ENCODE measurements at places on chromosomes 16 and 17.

GRCh38 chr17:32331243-32332040 lies 10.5 kb downstream of the C17orf75 start:
- DNase-seq, result no peak

DNA sequence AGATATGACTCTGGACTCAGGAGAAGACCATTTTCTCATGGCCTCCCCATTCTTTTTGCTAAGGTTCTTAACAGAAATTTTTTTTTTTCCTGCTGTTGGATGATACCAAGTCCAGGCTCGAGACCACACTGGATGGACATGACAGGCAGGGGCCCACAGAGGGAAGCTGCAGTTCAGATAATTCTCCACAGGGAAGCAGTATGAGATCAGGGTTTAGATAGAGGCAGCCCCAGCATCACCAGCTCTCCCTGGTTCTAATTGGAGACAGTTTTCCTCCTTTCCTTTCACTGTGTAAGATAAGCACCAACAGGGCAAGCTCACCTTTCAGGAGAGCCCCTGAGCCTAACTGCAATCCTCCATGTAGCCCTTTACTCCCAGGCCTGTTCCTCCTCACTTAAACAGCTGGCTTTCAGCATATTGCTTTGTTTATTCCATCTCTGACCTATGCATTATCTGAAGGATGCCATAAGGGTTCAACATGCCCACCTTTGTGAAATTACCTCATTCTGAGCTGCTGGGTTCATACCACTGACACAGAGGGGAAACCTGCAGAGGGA lies 108.1 kb downstream of the SNX11 start:
- no peak for DNase-seq

- DNase-seq, result no peak
Observed at GRCh38 chr16:85614338-85615013, 1.4 kb downstream of the GSE1 start.

DNA sequence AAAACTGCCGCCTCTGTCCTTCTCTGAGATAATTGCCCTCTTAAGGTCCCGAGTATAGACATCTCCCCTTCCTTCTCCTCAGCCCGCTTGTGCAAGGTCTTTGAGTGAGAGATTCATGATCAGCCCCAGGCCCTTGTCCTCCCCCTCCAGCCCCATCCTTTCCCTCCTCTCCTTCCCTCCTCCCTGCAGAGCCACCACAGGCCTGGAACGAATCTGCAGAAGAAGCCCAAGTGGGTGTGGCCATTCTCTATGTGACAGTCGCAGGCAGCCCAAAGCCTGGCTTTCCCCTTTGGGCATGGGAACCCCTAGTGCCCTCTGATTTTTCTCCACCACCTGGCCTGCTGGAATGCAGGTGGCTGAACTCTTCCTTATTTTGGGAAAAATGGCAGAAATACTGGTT lies 7.2 kb upstream of the NDRG4 start:
- DNase-seq, result no peak

DNA sequence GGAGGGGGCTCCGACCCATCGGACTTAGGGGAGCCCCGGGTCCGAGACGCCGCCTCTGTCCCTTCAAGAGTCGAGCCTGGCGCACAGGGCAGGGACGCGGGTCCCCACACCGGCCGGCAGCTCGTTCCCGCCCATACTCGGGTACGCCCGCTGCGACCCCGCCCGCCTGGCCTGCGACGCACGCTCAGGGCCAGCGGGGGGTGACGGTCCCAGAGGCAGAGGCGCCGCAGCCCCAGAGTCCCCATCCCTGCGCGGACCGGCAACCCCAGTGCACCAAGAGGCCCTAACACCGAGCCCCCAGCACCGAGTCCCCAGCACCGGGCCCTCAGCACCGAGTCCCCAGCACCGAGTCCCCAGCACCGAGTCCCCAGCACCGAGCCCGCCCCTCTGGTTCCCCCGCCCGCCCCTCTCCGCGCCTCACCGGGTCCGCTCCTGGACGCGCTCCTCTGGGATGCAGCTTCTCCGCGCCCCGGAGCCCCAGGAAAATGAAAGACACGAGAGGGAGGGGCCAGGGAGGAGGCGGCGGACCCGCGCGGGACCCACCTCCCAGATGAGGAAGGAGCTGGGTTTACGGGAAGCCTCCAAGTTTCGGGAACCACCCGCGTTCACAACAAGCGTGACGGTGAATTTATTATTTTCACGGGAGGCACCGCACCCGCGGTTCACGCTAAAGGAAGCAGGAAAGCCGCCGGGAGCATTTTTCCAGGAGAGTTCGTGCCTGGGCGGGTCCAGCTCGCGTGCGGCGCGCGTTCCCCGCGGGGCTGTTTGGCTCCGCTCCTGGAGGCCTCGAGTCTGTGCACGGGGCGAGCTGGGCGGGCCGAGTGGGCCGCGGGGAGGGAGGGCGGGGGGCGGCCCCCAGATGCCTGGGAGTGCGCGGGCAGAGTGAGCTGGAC lies at the start of gene SECTM1:
TSS of gene SECTM1 (minus strand) at position 488 of the 893 bp plus-strand sequence. CDS start 6,526 bp downstream, outside the sequence.
- no peak for DNase-seq

GRCh38 chr16:70646260-70647241 lies at the start of gene IL34:
TSS of gene IL34 (plus strand) at chr16:70646559. CDS start at chr16:70646948, 389 bp downstream.
- DNase-seq, result no peak

GRCh38 chr16:86821895-86822294 lies 243.5 kb downstream of the FOXL1 start:
- DNase-seq, result no peak

DNA sequence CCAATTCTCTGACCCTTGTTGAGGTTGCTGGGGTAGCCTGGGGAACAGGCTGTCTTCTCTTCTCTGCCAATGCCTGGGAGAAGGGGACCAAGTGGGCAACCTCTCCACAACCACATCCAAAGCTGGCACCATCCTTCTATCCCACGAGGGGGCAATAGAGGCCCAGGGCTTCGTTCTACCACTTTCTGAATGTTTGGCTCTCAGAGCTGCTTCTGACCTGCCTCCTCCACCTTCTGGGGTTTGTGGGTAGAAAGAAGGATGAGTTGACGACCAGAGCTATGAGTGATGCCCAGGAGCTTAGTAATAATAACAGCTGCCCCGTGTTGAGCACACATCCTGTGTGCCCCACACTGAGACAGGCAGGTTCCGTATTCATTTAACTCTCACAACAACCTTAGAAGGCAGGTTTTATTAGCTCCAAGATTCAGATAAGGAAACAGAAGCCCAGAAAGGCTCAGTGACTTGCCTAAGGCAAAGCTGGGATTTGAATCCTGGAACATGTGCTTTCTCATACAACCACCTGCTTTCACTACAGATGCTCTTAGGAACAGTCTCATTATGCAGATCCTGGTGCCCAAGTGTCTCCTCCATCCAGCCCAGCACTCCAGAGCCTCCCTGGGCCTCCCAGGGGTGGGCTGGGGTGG lies 11.1 kb downstream of the TSPOAP1 start:
- no peak for DNase-seq

DNA sequence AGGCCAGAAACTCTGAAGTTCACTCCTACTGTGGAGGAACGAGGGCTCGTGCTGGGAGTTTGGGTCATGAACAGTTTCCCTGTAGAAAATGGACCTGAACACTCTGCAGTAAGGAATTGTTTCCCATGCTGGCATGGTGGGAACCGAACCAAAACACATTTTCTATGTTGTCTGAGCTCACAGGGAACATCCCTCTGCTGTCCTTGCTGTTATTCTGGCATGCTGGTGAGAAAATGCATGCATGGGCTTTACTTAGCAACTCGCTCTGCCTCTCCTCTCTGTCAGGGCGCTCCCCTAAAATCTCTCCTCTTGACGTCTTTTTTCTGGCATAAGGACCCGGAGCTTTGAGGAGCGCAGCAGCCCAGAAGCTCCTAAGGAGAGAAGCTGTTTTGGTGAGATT lies 5.4 kb downstream of the RTN4RL1 start:
- DNase-seq, result no peak

DNA sequence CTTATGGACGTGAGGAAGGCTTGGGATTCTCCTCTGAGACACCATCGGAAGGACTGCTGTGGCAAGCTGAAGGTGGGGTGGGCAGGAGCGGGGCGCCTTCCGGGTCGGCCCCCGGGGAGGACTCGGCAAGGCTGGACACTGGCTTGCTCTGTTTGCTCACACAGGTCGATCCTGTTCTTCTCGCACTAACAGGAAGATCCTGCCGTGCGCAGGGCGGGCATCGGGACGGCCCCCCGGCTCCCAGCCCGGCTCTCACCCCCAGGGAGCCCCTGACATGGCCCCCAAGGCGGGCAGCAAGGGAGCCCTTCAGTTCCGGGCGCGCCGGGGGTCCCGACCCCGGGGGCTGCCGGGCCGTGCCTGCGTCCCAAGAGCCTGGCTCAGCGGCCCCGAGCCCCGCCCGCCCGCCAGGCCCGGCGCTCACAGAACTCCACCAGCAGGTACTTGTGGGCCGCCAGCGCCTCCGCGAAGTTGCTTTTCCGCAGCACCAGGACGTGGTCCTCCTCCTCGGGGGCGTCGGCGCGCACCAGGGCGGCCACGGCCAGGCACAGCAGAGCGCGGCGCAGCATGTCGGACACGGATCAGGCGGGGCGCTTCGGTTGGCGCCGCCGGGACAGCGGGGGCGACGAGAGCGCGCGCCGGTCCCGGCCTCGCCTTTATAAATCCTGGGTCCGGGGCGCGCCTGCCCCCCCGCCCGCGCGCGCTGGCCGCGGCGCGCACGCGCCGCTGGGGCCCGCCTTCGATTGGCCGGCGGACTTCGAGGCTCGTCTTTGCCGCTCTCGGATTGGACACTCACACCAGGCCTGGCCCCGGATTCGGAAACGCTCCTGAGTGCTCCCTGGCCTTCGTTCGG lies at the start of gene P4HB:
TSS of gene P4HB (minus strand) at position 630 of the 850 bp plus-strand sequence. CDS start at position 566, 64 bp downstream.
- DNase-seq, result no peak

- DNase-seq, result no peak
Observed at GRCh38 chr17:55496094-55496881, 15.0 kb downstream of the SMIM36 start.

DNA sequence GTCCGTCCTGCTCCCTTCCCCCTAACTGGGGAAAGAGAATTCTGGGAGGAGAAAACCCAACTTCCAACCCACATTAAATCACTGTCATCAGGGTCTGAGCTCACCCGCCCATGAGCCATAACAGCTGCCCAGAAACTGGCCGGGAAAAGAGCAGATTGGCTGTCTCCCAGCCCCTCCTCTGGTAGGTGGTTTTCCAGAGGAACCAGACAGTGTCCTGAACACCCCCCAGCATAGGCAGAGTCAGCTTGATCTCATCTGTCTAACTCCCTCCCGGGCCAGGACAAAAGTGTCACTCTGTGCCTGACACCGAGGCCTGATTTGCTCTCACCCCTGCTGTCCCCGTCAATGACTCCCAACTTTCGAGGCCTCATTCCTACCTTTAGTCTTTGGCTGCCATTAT lies 197.0 kb downstream of the AXIN2 start:
- DNase-seq, result no peak

DNA sequence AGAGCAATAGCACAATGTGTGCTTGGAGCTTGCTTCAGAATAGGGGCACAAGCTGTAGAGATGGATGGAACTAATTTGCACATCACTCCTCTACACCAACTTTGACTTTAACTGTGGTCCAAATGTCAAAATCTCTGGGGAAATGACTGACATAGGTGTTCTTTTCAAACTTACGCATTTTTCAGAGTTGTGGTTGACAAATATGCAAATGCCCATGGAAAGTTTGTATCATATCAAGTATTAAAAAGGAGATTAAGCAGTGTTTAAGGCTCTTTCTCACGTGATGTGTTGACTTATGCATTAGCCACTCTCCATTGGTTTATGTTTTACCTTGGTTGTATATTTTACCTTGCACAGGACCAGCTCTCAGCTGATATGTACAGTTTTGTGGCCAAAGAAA lies 77.1 kb downstream of the ELAC2 start:
- no peak for DNase-seq

DNA sequence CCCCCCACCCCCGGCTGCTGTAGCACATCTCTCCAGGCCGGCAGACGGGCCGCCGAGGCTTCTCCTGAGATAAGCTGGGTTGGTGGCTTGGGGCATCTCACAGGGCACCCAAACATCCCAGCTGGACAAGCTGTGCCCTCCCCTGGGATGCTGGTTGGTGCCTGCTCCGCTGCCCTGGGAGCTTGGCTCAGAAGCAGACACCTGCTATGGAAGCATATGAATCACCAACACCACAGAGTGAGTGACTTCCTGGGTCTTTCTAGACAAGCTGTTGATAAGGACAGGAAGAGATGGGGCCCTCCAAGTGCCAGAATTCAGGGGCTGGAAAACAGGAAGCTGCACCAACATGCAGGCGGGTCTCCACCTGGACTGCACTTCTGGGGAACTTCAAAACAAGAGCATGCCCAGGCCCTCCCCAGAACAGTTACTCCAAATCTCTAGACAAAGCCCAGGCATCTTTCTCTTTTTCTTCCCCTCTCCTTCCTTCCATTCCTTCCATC lies 13.7 kb downstream of the C16orf95 start:
- no peak for DNase-seq

GRCh38 chr17:50319306-50320004 lies 26.5 kb upstream of the XYLT2 start:
- DNase-seq, result no peak

DNA sequence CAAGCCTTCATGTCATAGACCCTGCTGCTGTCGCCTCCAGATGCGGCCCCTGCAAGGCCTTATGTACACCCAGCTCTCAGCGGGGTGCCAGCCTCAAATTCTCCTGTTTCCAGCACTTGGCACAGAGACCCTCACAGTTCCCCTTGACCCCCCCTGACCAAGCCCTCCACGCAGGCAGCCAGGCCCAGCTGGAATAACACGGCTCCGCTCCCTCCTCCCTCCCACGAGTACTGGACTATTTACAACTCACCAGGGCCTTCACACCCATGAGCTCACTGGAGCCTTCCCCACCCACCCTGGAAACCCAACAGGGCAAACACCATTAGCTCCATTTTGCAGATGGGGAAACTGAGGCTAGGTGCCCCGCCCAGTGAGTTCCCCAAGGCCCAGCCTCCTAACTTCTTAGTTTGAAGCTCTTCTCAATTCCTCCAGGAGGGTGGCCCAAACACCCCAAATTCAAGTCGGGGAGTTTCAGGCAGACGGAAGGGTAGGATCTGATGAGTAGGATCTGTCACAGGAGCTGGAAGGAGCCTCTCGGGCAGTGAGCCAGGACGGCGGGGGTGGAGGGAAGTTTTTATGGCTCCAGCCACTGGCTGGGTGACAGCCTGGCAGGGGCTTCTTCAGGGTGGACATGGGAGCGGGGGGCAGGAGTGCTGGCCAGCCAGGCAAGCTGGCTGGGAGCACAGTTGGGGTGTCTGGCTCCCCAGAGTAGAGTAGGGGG lies 17.5 kb upstream of the DLX4 start:
- no peak for DNase-seq

DNA sequence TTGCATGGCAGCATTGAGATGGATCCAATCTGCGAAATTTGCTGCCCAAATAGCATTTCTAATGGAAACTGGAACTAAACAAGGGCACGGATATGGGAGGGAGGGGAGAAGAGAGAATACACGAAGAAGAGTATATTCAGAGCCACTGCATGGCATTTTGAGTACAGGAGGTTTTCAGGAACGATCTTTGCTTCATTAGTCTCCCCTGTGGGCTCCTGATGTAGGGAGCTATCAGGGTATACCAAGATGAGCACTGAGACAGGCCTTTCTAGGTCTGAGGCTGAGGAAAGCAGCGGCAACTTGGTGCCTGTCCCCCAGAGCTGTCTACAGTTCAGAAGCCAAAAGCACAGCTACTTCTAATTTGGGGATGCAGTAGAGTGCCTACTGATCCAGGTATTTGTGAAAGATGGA lies 257.7 kb upstream of the PMFBP1 start:
- no peak for DNase-seq

All from vagina (tissue), 2 donors.